ENCODE measurements at places on chromosomes 6 and 20.

- no peak for DNase-seq
These were observed 280.9 kb downstream of the PACRG start for GRCh38 chr6:163008626-163009025.

DNA sequence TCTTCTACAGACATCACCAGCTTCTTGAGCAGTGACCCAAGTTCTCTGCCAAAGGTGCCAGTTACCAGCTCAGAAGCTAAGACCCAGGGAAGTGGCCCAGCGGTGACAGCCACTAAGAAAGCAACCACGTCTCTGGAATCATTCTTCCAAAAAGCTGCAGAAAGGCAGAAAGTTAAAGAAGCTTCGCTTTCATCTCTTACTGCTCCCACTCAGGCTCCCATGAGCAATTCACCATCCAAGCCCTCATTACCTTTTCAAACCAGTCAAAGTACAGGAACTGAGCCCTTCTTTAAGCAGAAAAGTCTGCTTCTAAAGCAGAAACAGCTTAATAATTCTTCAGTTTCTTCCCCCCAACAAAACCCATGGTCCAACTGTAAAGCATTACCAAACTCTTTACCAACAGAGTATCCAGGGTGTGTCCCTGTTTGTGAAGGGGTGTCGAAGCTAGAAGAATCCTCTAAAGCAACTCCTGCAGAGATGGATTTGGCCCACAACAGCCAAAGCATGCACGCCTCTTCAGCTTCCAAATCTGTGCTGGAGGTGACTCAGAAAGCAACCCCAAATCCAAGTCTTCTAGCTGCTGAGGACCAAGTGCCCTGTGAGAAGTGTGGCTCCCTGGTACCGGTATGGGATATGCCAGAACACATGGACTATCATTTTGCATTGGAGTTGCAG is 15.2 kb downstream of the GTPBP2 start:
- no peak for DNase-seq

DNA sequence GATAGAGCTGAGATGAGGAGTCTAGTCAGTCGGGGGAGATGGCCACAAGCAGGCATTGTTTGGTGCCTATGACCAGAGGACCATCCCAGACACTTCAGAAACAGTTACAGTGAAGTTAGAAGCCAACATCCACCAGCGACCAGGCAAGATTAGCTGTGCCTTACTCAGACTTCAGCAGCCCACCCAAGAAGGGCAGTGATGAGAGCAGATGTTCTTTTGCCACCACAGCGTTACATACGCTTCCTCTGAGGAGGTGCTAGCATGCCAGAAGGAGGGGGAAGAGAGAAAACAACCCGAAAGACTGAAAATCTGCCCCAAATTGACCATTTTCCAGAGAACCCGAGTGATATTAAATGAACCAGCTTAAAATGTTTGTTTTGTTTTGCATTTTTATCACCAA is 186.8 kb downstream of the PRL start:
- no peak for DNase-seq

DNA sequence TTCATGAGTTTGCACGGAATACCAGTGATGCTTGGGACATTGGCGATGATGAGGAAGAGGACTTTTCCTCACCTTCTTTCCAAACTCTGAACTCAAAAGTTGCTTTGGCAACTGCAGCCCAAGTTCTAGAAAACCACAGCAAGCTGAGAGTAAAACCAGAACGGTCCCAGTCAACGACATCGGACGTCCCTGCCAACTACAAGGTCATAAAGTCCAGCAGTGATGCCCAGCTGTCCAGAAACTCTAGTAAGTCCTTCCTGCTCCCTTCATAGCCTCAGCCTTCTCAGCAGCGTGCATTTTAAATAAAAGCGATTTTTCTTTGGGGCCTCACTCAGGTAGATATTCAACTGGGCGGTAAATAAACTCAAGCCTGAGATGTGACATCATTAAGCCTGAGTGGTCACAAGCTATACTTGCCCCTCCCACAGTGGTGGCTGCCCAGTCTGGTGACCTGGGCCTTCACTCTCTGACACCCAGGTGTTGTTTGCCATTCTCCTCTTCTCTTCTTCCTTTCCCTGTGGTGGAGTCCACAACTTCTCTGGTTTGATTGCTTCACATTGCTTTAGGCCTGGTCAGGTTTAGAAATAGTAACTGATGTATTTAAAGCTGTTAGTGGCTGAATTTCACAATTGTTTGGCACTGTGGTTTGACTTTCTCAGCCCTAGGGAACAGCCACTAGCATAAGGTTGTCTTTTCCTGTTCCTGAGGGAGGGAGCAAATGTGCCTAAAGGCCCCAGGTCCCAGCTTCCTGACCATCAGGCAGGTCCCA is 21.6 kb upstream of the TMEM217 start:
- no peak for DNase-seq

- DNase-seq, result no peak
These were observed 522.6 kb upstream of the MMS22L start for GRCh38 chr6:97805596-97805995.

DNA sequence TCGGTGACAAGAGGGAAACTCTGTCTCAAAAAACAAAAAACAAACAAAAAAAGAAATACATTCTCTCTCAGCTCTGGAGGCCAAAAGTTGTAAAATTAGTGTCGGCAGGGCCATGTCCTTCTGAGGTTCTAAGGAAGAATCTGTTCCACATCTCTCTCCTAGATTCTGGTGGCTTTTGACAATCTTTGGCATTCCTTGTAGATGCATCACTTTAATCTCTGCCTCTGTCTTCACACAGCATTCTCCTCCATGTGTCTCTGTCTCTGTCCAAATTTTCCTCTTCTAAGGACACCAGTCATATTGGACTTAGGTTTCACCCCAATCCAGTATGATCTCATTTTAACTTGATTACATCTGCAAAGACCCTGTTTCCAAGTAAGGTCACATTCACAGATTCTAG is 9.1 kb downstream of the PPP2R5D start:
- no peak for DNase-seq

GRCh38 chr6:82144007-82144851 is 103.3 kb downstream of the IBTK start:
- DNase-seq, result no peak

DNA sequence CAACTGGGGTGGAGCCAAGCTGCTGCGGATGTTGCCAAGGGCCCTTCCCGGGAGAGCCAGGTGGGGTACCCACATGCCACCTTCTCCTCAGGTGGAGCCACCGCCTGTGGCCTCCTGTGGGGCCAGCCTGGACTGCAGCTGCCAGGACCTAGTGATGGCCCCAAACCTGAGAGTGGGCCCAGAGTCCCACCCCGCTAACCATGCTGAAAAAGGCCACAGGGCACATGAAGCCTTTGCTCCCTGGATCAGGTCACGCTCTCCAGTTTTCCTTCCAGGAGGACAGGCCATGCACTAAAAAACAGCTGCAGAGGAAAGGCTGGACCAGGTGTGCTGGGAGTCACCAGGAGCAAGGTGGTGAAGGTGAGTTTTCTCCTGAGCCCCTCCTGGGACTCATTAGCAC is 73.9 kb upstream of the SLC22A16 start:
- DNase-seq, result no peak

All from erythroblast (primary cell).